NCI-H226 (cell line): ENCODE measurements at places on chromosomes 11 and 22.

- DNase-seq: no peak
These were observed 29.4 kb downstream of the LGR4 start for GRCh38 chr11:27443227-27443626.

DNA sequence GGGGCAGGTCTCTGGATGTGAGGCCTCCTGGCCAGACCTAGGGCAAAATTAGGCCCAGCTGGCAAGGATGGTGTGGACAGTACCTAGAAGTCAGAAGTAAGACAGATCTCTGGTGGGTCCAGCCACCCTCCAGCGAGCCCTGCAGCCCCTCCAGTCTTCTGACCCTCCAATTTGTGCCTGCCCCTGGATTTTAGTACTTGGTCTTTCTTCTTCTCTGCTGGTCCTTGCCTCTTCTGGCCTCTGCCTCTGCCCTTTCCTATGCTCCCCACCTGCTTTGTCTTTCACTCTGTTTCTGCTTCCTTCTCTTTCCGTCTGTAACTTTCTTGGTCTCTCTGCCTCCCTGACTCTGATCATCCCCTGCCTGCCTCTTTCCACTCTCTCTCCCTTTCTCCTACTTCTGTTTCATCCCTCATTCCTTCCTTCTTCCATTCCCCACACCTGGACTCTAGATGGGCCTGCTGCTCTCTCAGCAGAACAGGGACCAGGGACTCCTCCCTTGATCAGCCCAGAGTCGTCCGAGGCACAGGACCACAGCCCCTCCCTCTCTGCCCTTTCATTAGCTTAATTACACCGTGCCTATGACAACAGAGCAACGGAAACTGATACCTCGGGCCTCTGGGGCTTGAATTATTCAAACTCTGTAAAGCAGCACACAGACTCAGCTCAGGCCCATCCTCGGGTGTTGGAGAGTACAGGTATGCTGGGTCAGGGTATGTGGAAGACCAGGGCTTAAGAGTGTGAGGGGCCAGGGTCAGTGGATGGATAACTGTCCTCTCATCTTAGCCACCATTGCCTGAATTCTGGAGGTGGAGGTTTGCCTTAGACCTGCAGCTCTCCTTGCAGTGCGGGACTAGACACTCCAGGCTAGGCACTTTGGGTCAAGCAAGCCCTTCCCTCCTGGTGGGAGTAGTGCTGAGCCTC is at the start of gene CHRNA10:
Gene CHRNA10 (minus strand): TSS at position 51 of the 921 bp plus-strand sequence. CDS start 72 bp downstream, outside the sequence.
- no peak for DNase-seq

- no peak for DNase-seq
These were observed 94.9 kb downstream of the PRR5L start for GRCh38 chr11:36390963-36391471.

- no peak for DNase-seq
These were observed 140.7 kb upstream of the NAV2 start for GRCh38 chr11:19571906-19572305.

GRCh38 chr11:68840661-68841653 is 759 bp downstream of the CPT1A start:
- DNase-seq: no peak

- DNase-seq: peak; percentile 65
These were observed 16.5 kb upstream of the OR5B21 start for GRCh38 chr11:58524232-58525036.
